ENCODE measurements at places on chromosomes 12 and 14.

DNA sequence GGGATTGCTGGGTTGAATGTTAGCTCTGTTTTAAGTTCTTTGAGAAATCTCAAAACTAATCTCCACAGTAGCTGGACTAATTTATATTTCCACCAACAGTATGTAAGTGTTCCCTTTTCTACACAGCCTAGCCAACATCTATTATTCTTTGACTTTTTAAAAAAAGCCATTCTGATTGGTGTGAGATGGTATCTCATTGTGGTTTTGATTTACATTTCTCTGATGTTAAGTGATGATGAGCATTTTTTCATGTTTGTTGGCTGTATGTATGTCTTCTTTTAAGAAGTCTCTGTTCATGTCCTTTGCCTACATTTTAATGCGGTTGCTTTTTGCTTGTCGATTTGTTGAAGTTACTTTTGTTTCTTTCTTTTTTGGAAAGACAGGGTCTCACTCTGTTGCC lies 301.1 kb upstream of the OR4E1 start:
- DNase-seq = no peak

DNA sequence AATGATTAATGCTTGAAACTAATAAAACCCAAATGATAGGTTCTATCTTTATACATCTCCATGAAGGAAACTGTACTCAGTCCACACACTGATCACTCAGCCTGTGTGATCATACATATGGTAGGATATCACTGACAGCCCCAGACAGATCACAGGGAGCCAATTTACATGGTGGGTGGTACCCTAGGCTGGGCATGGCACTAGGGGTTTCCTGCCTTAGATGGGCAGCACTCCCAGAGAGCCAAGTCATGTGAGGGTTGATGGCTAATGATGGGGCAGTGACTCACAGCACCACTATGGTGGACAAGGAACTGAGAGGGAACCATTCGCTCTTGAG lies 89.6 kb upstream of the PTPRR start:
- no peak for DNase-seq

DNA sequence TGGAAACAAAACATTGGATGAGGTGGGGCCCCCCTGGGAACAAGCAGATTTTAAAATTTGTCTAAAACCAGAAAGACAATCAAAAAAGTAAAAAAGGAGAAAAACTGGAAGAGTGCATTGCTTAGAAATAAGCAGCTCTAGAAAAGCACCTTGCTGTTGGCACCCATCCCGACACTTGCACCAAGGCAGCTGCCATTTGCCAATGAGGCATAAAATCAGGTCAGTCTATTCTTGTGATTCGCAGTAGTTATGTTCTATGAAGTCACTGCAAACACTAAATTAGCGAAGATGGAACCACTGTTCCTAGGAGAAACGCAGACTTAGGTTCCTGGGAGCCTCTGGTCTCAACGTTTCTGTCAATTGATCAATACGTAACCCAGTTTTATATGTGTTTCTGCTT lies 16.2 kb downstream of the VPS33A start:
- DNase-seq = no peak

DNA sequence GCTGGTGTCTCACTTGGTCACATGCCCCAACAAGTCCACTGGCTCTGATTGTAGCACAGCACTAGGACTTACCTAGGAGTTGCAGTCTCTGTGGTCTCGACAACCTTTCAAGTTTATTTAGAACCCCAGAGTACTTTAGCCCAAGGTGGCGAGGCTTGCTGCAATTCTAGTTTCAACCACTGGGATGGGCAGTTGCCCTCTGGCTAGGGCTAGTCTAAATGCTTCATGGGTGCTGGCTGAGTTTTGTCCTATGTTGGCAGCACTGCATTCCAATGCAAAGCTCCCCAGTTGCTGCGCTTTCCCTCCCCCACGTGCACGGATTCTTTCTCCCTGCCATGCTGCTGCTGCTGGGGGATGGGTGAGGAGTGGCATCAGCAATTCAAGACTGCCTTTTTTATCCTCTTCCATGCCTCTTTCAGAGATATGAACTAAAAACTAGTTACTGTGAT lies 207.9 kb downstream of the SYNE2 start:
- DNase-seq = no peak

DNA sequence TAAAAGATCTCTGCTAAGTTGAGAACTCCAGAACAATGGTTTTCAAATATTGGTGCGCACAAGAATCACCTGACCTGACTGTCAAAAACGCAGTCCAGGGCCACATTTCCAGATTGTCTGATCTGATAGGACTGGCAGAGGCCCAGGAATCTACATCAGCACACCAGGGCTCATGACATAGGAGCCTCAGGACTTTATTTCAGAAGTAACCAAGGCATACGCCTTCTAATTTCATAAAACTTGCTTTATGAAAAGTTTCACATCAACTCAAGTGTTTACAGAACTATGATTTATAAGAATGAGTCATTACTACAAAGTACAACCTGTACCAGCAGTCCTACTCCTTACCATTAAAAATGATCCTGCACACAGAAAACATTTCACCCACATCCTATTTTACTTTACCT lies 47.7 kb upstream of the PTPRO start:
- DNase-seq = no peak

DNA sequence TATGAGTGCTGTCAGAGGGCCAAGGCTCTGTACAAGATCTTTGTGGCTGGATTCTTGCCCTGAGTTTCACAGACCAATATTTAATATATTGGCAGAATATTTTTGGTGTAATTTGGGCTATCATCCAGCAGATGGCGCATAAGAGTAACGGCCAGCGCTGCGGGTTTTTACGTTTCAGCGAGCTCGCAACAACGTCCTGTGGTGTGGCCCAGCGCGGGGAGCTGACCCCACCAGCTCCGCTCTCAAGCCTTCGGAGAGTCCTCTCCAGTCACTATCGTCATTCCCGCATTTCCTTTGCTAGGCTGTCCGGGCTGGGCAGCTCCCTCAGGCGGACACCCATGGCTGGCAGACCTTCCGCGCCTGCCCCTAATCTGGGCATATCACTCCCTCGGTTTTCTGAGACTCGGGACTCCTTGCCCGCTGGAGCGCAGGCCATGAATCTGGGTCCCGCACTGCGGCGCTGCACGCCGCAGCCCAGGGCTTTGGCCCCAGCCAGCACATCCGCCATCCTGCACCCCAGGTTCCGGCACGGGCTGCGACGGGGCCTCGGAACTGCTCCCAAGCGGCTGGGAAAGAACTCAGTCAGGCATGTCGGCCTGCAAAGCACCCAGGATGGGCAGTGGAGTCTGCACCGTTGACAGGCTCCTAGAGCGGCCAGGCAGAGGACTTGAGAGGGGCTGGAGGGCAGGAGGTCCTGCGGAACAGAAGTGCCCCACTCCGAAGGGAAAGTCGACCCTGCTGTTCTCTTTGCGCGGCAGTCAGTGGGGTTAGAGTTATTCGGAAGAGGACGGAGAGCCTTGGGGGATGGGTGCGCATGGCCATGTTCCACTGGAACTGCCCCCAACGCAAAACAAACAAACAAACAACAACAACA lies 18.4 kb downstream of the OLR1 start:
- DNase-seq = peak; percentile 80

- no peak for DNase-seq
Observed at GRCh38 chr12:98741556-98742265, 96.6 kb downstream of the APAF1 start.
